ENCODE measurements at places on chromosomes 11 and 22.

GRCh38 chr22:35057155-35057554 lies 8.8 kb upstream of the ISX start:
- no peak for DNase-seq

DNA sequence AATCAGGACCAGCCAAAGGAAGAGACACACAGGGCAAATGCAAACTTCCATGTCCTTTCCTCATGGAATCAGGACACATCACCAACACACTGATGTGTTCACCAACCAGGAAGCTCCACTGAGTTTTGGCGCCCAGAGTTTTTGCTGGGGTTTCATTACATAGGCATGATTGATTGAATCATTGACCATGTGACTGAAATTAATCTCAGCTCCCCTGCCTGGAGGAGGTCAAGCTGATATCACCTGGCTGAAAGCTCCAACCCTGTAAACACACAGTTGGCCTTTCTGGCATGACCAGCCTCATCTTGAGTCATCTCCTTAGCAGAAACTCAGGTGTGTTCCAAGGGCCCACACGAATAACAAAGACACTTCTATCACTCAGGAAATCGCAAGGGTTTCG lies 133.2 kb downstream of the TRIM29 start:
- no peak for DNase-seq

DNA sequence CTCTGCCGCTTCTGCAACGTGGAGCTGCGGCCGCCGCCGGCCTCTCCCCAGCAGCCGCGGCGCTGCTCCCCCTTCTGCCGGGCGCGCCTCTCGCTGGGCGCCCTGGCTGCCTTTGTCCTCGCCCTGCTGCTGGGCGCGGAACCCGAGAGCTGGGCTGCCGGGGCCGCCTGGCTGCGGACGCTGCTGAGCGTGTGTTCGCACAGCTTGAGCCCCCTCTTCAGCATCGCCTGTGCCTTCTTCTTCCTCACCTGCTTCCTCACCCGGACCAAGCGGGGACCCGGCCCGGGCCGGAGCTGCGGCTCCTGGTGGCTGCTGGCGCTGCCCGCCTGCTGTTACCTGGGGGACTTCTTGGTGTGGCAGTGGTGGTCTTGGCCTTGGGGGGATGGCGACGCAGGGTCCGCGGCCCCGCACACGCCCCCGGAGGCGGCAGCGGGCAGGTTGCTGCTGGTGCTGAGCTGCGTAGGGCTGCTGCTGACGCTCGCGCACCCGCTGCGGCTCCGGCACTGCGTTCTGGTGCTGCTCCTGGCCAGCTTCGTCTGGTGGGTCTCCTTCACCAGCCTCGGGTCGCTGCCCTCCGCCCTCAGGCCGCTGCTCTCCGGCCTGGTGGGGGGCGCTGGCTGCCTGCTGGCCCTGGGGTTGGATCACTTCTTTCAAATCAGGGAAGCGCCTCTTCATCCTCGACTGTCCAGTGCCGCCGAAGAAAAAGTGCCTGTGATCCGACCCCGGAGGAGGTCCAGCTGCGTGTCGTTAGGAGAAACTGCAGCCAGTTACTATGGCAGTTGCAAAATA lies 816 bp downstream of the PDE3B start:
- peak; percentile 55 for DNase-seq

DNA sequence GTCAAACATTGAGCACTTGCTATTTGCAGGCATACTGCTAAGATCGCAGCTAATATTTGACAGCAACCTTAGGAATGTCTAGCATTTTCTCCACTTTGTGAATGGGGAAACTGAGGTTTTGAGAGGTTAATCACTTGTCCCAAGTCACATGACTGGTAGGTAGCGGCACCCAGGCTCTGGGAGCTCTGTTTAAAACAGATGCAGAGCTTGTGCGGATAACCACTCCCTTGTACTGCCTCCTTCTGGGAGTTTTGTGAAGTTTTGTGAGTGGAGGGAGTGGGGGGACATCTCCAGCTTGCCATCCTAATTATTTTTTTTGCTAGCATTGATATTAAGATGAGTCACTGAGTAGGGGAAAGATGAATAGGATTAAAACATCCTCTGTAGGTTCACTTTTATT lies 134.7 kb downstream of the GRIK4 start:
- no peak for DNase-seq

DNA sequence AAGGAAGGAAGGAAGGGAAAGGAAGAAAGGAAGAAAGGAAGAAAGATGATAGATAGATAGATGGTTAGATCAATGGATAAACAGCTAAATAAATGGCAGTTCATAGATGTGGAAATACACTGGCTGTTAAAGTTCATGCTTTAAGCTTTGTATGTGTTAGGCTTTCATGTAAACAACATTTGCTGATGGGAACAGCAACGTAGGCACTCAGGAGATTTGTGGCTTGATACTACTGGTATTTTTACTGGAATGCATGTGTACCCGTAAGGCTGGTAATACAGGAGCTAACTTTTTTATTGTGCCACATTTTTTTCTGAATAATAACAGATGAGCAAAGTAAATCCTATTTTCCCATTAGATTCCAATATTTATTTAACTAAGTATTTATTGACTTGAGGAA lies 85.6 kb downstream of the NCAM1 start:
- DNase-seq, result no peak

DNA sequence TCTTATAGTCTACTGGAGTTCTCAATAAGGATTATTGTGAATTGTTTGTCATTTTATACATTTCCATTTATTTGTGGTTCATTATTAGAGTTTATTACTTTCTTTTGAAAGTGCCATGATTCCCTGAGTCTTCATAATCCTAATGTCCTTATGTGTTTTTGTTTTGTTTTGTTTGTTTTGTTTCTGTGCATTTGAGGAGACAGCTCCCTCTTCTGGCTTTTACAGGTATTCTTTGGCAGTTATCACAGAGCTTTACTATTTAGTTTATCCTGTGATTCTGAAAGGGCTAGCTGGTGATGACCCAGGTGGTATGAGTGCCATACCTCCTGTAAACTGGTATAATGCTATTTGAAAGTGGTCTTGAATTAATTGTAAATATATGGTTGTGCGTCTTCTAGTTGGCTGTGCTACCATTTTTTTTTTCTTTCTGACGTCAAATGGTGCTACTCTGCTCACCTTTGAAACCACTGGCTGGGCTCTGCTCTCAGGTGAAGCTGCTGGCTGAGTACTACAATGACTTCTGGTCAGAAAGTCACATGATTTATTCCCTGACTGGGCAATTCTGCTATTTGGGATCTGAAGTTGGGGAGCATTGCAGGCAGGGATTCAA lies 751.2 kb downstream of the JRKL start:
- no peak for DNase-seq

- DNase-seq, result no peak
Observed at GRCh38 chr11:10728154-10728553, 22.9 kb upstream of the CTR9 start.

GRCh38 chr11:44229098-44229497 lies 80.8 kb downstream of the ALX4 start:
- DNase-seq, result no peak

DNA sequence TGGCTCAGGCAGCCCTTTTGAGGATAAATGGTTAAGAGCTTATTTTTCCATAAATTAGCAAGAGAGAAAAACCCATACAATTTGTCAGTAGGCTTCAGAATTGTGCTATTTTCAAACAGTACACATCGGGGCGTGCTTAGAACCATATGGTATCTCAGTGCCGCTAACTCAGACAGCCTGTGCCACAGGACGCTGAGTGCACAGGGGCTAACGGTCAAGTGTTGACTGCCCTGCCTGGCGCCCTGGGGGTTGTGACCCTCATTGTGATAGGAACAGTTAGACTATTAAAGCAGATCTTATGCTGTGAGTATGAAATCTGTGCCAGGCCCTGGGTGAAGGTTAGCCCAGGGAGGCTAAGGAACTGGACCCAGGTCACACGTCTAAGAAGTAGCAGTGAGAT lies 1519.7 kb downstream of the BRD1 start:
- no peak for DNase-seq

DNA sequence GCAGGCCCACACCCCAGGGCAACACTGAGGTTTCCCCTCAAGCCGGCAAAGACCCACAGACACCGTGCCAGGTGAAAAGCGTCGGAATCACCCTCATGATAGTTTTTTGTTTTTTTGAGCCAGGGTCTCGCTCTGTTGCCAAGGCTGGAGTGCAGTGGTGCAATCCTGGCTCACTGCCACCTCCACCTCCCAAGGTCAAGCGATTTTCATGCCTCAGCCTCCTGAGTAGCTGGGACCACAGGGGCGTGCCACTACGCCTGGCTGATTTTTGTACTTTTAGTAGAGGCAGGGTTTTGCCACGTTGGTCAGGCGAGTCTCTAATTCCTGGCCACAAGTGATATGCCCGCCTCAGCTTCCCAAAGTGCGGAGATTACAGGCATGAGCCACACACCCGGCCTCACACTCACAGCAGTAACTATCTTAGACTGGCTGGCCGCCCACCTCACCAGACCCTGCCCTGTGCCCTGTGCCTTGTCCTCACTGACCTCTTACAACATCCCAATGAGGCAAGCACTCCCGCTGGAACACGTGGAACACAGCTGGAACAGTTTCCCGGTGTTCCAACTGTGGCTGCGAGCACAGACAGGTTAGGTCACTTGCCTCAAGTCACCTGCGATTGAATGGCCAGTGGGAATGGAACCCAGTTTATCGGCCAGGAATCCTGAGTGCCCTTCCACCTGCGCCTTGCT lies 21.1 kb downstream of the LRRC10B start:
- DNase-seq, result no peak

- DNase-seq, result no peak
Observed at GRCh38 chr11:104934594-104934993, 33.8 kb downstream of the CASP4 start.

DNA sequence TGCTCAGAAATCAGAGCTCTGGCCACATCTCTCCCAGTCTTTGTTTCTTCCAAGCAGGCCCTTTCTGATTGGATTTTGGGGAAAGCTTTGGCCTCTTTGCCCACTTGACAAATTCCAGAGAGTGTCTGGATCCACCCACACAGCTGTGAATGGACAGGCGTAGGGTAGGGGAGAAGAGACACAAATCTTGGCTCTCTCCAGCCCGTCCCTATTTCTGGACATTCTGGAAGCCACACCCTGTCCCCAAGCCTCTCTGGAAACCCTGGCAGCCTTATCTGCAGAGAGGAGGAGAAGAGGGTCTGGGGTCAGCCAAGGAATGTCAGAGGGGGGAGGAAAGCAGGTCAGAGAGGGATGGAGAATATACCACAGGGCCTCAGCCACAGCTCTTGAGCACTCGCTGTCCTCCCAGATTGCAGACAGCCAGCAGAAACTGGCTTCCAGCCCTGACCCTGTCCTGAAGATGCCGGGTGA lies 59.5 kb upstream of the WNT11 start:
- no peak for DNase-seq

GRCh38 chr11:5597953-5598352 lies 1.5 kb downstream of the TRIM6 start:
- DNase-seq, result no peak

All from activated naive CD4-positive, alpha-beta T cell treated with anti-CD3 and anti-CD28 coated beads, Interleukin-2, amount 50 U/mL, for 16 hours (primary cell).